ENCODE measurements at places on chromosomes 16 and 17. TPM values are rescaled to one million over a fixed set of nuclear protein-coding genes. Genes with fewer than 3 reads are reported as not detected.

DNA sequence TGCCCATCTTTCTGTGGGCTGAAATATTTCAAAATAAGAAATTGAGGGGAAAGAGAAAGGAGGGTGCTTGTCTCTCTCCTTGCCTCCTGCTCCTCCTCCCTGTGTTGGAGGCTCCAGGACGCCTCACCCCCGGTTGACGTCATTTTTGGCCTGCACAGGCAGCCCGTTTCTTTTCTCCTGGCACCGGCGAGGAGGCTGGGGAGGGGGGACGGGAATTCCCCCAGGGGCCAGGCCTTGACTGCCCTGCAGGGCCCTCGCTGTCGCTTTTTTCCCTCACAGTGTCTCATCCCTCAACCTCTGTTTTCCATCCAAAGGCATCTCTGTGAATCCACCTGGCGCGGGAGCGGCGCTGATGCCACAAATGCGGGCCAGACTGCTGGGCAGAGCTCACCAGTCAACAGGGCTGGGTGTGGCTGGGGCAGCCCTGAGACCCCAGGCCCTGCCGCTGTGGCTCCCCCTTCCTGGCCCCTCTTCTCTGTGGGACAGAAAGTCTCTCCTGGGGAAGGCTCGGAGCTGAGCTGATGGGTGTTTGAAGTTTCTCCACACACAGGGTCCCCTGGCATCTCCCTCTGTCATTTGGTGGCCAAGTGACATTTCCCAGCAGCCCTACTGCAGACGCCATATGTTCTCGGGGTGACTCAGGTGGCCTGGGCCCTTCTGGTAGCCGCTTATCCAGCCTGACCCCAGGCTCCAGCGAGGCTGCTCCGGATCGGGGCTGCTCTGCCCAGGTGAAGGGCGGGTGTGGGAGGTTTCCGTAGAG is 16.0 kb downstream of the CENPX start:
- peak; percentile 28 for DNase-seq

DNA sequence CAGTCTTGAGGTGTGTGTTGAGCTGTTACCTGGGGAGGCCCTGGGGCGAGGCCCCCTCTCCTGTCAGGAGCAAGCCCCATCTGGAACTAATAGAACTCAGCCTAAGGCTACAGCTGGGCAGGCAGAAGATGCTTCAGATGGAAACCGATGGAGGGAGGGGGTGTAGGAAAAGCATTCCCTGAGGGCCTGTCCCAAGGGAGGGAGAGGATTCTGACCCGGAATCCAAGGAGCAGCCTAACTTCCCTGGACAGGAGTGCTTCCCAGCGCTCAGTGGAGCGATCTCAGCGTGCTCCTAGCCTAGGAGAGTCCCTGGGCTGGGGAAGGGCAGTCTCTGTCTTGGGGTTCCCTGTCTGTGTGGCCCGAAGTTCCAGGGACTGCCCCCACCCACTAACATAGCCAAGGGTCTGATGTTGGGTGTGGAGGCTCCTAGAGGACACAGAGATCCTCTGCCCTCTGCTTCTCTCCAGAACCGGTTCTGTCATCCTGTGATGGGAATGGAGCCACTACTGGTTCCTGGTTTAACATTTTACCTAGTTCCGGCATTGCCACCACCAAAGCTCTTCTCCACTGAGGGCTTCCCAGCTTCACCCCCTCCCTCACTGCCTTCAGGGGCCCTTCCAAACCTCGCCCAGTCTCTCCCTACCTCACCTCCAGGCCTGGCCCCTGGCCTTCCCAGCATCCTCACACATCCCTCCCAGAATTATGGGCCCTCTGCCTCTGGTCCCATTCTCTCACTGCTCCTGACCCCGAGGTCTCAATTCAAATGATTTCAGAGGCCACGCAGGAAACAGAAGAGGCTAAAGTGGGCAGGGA is 58.7 kb downstream of the RTN4RL1 start:
- no peak for DNase-seq

- DNase-seq = no peak
Measured at GRCh38 chr17:16971458-16972338, at the start of gene TNFRSF13B. TNFRSF13B (minus strand) TSS chr17:16972118; CDS start chr17:16972075, 43 bp downstream.

DNA sequence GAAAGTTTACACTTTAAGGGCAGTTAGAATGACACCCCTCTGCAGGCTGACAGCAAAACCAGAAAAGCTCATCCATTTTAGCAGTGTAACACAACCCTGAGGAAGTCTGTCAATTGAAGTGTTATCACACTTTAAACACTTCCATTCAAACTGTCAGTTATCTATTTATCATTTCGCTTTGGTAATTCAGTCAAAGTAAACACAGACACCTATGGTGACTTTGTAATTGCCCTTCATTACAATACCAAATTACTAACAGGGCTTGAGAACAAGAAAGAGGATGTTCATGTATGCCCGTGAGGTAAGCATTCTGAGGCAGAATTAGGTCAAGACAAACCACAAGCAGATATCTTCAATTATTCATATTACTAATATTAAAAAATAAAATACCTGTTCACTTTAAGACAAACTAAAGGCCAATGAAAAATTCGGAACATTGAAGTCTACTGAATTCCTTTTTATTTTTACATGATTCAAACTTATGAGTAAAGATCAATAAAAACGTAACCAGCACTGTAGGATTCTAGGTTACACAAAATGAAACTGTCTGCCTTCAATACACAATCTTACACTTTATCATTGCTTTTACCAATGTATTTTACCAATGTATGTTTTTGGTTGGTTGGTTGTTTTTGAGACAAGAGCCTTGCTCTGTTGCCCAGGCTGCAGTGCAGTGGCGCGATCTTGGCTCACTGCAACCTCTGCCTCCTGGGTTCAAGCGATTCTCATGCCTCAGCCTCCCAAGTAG is 57.1 kb downstream of the BRIP1 start:
- no peak for DNase-seq

DNA sequence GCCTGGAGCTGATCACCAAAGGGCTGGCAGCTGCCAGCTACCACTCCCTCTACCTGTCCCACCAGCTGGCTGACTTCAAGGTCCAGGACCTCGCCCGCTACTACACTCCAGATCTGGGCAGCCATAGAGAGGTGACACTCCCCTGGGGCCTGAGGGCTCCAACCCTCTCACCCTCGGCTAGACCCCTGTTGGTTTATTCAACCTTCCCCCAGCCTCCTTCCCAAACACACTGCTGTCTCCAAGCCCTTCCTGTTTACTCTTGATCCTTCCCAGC is 18.0 kb downstream of the ALOX12B start:
- DNase-seq = no peak

PNMT gene
- not detected for total RNA-seq

GRCh38 chr17:8745586-8746500 is 1.2 kb upstream of the CCDC42 start:
- peak; percentile 21 for DNase-seq

CSH2 gene
- not detected for total RNA-seq

CDH13 gene
- 23.3 TPM for total RNA-seq

ARSG gene
- 0.90 TPM for total RNA-seq

GRCh38 chr16:57591870-57592485 is 36.5 kb upstream of the ADGRG1 start:
- DNase-seq = no peak

- no peak for DNase-seq
Measured at GRCh38 chr16:79757968-79758367, 157.4 kb upstream of the MAF start.

GRCh38 chr17:82911822-82912221 is 72.0 kb upstream of the ZNF750 start:
- no peak for DNase-seq

GRCh38 chr17:81509207-81509971 is 3.2 kb downstream of the ACTG1 start:
- DNase-seq = peak; percentile 63

SLC2A4 gene
- total RNA-seq = under 0.01 TPM

ZFHX3 gene
- total RNA-seq = 3.1 TPM

DNA sequence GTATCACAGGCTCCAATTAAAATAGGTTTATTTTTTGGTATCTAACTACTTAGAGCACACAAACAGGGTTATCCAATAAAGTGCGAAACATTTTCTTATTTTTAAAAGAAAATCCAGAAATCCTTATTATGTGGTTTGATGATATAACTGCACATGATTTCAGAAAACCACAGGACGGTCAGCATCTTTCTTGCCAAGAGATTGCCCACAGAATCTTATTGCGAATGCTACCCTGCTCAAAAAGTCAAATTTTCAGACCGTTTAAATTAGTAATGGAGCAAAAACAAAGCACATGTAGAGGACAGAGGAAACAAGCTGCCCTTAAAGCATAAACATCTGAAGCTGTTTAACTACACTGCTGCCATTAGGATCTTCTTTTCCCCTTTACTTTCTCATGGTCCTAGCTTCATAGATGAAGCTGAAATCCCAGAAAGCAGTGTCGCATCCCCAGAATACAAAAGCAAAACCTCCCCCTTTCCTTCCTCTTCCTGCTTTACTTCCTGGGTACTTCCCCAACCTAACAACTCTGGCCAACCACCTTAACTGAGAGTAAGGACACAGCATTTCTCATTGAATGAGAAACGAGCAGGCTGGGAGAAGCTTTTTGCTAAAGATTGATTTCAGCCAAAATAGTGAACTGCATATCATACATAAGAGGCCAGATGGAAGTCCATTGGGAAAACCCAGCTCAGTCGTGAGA is 43.7 kb downstream of the CMTM4 start:
- DNase-seq = no peak

DNA sequence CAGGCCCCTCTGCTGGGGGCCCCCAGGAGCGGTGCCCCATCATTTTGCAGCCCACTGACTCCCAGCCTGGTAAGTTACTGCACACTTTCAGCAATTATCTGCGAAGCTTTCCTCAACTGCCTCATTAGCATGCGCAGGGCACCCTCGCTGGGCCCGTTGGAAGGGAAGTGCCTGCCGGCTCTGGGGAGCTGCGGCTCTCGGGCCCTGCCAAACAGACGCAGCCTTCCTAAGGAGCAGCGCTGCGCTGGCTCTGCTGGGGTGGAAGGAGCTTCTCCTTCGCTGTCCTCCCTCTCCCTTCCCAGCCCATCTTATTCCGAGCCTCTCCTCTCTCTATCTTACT is 71.0 kb downstream of the RBBP6 start:
- DNase-seq = peak; percentile 12

GRCh38 chr17:73611630-73612029 is 32.6 kb downstream of the SDK2 start:
- no peak for DNase-seq

RSKR gene
- total RNA-seq = 6.6 TPM

DNA sequence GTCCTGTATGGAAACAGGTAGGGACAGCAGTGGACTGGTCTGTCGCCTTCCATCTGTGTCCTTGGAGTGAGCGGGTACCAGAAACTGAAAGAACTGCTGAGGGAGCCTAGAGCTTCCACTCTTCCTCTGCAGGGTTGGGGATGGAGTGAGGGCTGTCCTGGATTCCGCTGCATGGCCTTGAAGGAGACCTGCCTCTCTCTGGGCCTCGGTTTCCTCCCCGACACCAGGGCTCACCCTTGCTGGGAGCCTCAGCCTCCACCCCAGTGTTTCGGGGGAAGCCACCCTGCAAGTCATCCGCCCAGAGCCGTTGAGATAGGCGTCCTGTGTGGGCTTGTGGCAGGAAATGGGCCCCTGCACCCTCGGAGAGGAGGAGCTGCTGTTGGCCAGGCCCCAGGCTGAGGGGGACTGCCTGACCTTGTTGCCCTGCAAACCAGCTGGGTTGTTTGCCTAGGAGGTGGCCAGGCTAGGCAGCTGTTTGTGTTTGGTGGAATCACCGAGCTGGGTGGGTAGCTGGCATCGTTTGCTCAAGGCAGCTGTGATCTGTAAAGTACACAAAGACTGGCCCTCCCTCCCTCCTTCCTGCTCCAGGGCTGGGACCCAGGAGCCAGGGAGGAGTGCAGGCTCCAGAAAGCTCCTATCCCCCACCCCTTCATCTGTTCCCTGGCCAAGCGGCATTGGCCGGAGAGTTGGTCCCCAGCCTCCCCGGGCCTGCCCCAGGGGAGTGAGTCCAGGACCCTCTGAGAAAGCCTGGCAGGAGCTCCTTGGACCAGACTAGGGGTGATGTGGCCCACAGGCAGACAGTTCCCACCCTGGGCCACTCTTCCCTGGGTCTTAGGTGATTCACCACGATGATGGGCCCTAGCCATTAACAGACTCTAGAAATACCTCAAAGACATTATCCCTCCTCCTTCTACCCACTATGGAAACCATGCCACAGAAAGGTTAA is 1.3 kb downstream of the RAB37 start:
- no peak for DNase-seq

- no peak for DNase-seq
Measured at GRCh38 chr17:227078-227945, 45.9 kb upstream of the DOC2B start.

PDE6G gene
- not detected for total RNA-seq

- no peak for DNase-seq
Measured at GRCh38 chr16:83963277-83964119, 4.5 kb upstream of the NECAB2 start.

RAP1GAP2 gene
- 15.0 TPM for total RNA-seq

DNA sequence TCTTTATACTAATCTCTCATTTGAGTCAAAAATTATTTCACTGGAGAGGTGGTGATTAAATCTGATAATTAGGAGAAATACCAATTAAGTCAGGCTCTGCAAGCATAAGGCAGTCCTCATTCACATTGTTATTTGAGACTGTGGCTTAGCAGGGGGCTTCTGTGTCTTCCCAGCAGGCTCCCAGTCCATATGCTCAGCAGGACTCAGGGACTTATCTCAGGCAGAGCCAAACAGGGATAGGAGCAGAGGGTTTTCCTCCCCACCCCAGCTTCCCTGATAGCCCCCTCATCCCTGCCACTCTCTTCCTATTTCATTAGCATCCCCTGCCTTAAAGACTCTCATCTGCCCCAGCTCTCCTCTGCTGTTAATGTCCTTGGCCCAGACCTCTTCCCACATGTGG is 104.3 kb upstream of the DNAH9 start:
- DNase-seq = no peak

MMP25 gene
- 0.13 TPM for total RNA-seq

Measured in bronchial epithelial cell (primary cell).